Ascending aorta (tissue), 2 donors: ENCODE measurements at places on chromosomes 3 and 15. TPM values are rescaled to one million over a fixed set of nuclear protein-coding genes. Genes with fewer than 3 reads are reported as not detected.

Gene CTXN2
- total RNA-seq = not detected

Gene HYAL1
- 49.5 TPM for total RNA-seq

Gene ALDH1L1
- total RNA-seq = 36.1 TPM

DNA sequence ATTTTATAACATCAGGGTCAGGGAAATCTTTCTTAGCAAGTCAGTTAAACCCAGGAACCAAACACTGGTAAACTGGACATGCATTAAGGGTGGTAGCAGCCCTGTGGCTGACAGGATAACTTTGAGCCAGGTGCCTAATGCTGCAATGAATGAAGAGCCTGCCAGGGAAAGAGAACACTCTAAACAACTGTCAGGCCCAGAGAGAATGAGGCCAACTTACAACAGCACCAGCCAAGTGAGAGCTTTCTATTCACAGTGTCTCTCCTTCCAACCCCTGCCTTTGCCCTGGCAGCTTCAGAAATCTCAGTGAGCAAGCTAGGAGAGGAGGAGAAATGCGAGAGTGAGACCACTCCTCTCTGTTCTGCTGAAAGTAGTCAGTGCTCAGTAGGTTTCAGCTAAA is 50.4 kb upstream of the ATP2C1 start:
- H3K27ac ChIP-seq = no peak overlapping the region
- no peaks in the 10 kb centered on the region for H3K36me3 ChIP-seq
- H3K4me1 ChIP-seq = no peaks in the 10 kb centered on the region
- no peaks in the 10 kb centered on the region for H3K27me3 ChIP-seq
- no peak overlapping the region for H3K4me3 ChIP-seq

DNA sequence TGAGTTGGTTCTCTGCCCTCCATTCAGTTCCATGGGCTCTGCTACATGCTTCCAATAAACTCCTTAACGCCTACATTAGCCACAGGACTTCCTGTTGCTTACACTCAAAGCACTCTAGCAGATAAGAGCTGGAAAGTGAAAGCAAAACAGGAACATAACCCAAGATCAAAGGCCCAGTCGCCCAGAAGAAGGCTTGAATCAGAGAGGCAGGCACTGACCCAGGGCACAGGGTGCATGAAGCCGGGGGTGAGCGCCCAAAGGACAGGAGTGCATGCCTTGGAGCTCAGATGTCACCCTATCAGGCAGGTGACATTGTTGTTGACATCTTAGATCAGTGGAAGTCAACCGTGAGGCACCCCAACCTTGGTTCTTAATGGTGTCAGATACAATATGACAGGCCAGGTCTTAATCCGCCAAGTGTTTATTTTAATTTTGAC is 235.1 kb downstream of the UACA start:
- no peaks in the 10 kb centered on the region for H3K4me1 ChIP-seq
- no peaks in the 10 kb centered on the region for H3K36me3 ChIP-seq
- no peak overlapping the region for H3K27ac ChIP-seq
- H3K4me3 ChIP-seq = no peak overlapping the region
- no peaks in the 10 kb centered on the region for H3K27me3 ChIP-seq

DNA sequence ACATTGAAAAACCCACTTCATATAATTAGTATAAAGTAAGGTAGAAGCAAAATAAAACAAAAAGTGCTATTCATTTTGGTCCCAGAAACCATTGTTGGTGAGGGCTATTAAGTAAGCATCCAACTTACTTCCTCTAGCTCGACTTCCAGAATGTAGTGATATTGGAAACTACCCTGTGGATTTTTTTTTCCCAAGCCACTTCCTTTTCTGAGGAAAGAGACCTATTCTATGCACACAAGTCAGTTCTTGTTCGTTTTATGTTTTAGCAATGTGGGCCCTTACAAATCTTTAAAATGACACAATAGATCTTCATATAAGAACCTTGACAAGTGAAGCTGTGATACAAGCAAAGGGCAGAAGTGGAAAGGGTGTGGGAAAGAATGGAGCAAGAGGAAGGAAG is 402.0 kb upstream of the TBL1XR1 start:
- H3K4me1 ChIP-seq = peaks cover 6% of the 10 kb centered on the region
- peak overlapping the region; percentile 76 for H3K27ac ChIP-seq
- H3K4me3 ChIP-seq = no peak overlapping the region
- no peak for DNase-seq

DNA sequence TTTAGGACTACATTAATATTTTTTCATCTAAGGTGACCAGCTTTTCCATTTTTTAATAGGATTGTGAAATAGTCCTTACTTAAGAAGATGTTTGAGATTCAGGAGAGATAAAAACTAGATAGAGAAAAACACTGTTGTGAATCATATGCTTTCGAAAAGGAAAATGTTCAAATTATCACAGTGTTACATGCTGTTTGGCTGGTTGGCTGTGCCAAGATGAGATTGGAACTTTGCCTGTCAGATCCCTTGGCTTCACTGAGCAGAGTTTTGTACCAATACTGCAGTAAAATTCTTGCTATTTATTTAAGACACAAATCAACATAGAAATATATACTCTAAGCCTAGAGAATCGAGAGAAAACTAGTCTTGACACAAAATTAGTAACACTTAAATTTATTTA is 117.2 kb downstream of the OXSM start:
- no peaks in the 10 kb centered on the region for H3K27me3 ChIP-seq
- no peaks in the 10 kb centered on the region for H3K36me3 ChIP-seq
- no peak for DNase-seq
- H3K4me3 ChIP-seq = no peak overlapping the region
